NCI-H524 (cell line): ENCODE measurements at places on chromosomes 1 and 21.
A peak's percentile ranks its signal among the peaks of the same experiment; 100 is the strongest.

DNA sequence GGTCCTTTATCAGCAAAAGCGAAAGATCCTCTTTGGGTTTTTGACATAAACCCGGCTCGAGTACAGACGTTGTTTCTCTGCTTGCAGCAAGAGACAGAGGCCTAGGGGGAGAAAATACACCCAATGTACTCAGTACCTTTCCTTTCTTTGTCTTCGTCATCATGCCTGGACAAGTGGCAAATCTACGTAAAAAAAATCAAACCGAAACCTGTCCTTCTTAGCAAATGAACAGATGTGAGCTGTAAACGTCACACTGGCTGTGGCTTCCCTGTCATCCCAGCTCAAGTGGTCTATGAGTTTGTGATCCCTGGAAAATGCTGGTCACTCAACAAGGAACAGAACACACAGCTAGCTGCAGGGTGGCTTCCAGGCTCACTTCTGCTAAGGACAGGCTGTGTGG lies 39.9 kb downstream of the STPG1 start:
- no peak for DNase-seq

DNA sequence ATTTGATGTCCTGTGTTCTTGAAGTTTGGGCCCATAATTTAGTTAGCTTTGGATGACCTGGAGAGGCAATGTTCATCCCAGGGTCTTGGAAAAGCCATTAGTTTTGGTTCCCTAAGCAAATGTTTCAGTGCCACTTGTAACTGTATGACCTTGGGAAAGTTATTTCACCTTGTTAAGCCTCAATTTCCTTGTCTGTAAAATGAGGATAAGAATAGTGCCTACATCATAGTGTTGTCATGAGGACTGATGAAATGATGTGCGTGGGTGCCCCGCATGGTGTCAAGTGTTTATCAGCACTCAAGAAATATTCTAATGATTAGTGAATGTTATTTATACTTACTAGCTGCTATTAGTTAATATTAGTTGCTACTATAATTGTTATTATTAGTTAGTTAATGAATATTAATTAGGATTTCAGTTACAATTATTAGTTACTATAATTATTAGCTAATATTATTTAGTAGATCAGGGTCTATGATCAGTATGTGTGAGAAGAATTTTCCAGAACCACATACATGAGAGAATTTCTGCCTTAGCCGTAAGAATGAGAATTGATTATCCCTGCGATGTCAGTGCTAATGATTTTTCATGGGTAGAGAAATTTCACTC lies 1.9 kb downstream of the SH3BGR start:
- no peak for DNase-seq

- no peak for DNase-seq
These were observed 41.2 kb downstream of the ENAH start for GRCh38 chr1:225611537-225612223.

GRCh38 chr1:32907435-32907834 lies 6.2 kb upstream of the TMEM54 start:
- no peak for DNase-seq

GRCh38 chr1:37602750-37603694 lies 7.3 kb upstream of the GNL2 start:
- peak; percentile 5 for DNase-seq

GRCh38 chr21:42892582-42892930 lies 553 bp upstream of the NDUFV3 start:
- no peak for DNase-seq

GRCh38 chr1:165288350-165289120 lies 68.0 kb downstream of the LMX1A start:
- peak; percentile 84 for DNase-seq

- no peak for DNase-seq
These were observed 1.1 kb downstream of the CALML6 start for GRCh38 chr1:1915911-1916840.

- no peak for DNase-seq
These were observed 150.5 kb downstream of the LRIG2 start for GRCh38 chr1:113223546-113223945.

DNA sequence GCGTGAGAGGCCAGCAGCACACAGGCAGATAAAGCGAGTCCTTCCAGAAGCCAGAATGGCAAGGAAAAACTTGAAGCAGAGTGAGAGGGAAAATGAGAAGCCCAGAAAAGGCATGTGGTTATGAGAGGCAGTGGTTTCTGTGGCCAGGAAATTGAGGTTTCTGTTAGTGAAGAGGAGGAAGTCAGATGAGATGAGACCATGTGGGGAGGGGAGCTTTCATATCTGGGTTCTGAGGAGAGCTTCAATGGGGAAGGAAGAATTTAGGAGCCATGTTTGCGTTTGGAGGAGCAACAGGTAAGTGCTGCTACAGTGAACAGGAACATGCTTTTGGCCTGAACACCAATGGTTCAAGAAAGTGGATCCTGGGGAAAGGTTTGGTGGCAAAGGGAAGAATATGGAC lies 6.1 kb upstream of the CD1A start:
- no peak for DNase-seq

- no peak for DNase-seq
These were observed 2.4 kb upstream of the SHISA4 start for GRCh38 chr1:201886103-201886885.

GRCh38 chr1:9413877-9414213 lies 121.2 kb downstream of the SPSB1 start:
- DNase-seq = no peak

GRCh38 chr1:7636795-7637526 lies 134.1 kb upstream of the VAMP3 start:
- no peak for DNase-seq

GRCh38 chr1:25519624-25520023 lies 23.8 kb upstream of the LDLRAP1 start:
- DNase-seq = no peak

- no peak for DNase-seq
These were observed 150.1 kb downstream of the PLA2G4A start for GRCh38 chr1:186978596-186979556.

DNA sequence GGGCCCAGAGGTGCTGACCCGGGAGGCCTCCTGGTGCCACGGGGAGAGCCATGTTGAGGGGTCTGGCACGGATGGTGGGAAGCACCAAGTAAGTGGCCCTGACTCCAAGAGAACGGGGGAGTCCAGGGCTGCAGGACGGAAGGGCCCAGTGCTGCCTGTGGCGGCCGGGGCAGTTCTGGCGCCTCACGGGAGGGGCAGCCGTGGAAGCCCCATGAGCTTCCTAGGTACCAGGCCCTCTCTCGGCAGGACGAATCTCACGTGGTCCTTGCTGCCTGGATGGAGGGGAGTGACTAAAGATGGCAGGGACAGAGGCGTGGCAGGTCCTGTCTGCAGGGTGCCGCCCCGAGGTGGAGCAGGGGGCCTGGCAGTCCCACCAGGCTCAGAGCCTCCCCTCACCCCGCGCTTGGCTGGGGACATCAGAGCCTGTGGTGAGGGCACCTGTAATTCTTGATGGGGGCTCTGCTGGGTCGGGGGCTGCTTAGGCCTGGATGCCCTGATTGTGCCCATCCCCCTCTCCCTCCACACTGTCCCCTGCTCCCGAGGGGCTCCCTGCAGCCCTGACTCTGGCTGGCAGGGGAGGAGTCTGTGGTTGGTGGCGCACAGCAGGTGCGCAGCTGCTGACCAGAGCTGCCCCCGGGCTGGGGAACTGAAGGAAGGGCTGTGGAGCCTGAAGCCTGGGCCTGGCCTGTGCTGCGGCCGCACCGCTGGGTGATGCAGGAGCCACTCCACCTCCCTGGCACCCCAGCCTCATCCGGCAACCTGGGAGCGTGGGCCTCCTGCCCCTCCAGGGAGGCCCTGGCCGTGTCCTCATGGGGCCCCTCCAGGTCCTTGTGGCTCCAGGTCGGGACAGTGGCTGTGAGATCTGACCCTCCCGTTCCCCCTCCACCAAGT lies 31.4 kb downstream of the POFUT2 start:
- no peak for DNase-seq

- peak; percentile 41 for DNase-seq
These were observed 7.2 kb upstream of the TACSTD2 start for GRCh38 chr1:58584082-58584895.

DNA sequence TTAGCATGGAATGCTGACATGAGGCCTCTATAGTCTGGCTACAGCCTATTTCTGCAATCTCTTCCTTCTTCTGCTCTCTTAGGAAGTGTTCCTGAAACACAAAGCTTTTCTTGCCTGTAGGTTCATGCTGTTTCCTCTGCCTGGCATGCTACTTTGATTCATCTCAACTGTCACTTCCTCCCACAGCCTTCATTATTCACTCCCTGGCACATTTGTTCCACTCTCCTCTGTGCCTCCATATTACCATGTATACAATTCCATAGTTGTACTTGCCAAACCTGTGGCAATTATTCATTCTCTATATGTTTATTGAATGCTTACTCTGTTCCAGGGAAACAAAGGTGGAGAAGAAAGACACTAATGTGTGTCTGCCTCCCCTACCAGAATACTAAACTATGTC lies 210.2 kb downstream of the LRRC7 start:
- DNase-seq = no peak

- DNase-seq = no peak
These were observed 54.5 kb downstream of the NCAM2 start for GRCh38 chr21:21052672-21053071.

DNA sequence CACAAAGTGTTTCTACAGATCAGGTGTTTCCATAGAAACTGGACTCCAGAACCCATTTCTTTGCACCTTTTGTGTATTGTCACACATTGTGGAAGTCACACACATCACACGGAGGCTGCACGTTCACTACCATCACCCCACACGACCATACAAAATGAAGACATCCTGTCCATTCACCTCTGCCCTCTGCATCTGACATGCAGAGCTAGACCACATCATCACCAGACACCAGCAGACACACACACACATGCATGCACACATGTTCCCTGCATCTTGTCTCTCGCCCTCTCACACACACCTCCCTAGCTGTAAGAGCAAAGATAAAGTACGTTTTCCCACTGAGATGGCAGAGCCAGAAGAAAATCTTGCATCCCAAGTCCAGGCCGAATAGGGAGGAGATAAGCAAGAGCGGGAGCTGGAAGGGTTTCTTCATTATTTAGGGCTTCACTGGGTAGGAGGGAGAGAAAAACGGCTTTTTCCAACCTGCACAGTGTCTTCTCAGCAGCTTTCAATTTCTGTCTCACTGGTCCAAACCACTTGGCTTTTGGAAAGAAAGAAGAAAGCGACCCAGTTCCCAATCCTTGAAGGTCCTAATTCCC lies 709 bp downstream of the PRELP start:
- DNase-seq = no peak

DNA sequence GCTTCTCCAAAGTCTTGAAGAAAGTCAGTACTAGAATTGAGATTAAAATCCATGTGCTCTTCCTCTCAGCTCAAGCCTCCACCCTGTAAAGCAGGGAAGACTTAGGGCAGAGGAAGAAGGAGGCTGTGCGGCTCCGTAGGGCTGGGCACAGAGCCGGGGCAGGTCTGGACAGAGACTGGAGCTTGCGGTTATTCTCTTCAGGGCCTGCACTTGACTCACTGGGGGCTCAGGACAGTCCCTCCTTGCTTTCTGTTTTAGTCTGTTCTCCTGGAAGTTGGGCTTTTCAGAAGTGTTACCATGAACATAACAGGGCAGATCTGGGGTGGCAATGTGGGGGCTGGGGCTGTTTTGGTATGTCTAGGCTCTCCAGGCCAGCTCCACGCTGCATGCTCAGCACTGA lies 21.6 kb upstream of the TRABD2B start:
- DNase-seq = no peak

GRCh38 chr1:234718496-234719453 lies 108.8 kb upstream of the IRF2BP2 start:
- DNase-seq = no peak

DNA sequence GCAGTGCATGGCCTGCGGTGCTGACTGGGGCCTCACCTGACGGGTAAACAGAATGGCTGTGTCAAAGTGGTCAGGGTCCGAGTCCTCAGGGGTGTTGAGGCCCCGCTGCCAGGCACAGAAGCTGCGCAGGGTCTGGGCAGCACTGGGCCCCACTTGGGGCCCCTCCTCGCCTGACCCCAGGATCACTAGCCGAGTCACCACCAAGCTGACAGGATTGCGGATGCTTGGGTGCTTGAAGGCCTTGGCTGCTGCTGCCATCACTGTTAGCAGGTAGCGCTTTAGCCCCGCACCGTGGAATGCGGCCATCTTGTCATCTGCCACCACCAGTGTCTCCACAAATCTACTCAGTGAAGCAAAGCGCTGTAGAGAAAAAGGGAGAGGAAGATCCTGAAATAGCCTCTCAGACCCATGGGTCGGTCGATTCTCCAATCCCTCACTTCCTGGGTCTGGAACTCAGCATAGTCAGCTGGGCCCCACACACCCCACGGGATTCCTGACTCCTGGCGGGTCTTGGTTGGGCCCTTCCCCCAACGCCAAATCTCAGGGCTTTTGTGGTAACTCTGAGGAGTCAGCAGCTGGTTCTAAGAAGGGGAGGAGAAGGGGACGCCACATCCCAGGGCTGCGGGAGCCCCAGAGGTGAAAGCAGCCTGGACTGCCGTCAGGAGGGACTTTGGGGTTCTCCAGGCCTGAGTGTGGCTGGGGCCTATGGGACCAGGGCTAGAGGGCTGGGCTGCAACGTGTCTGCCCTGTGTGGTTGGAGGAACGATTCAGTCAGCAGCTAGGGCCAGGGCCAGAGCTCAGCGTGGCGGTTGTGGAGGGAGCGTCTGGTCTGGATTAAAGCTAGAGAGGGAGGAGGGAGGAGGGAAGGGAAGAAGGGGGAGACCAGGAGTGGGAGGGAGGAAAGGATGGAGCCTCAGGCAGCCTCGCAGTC lies 2.1 kb downstream of the ADAMTS4 start:
- peak; percentile 57 for DNase-seq
